Prostate gland (tissue), 2 donors: ENCODE measurements at places on chromosomes 6 and 20. TPM values are rescaled to one million over a fixed set of nuclear protein-coding genes. Genes with fewer than 3 reads are reported as not detected.
A peak's percentile ranks its signal among the peaks of the same experiment; 100 is the strongest.

TAF4 gene
- total RNA-seq = 19.9 TPM

RAET1E gene
- total RNA-seq = 0.23 TPM

TINAG gene
- not detected for total RNA-seq

ERVFRD-1 gene
- total RNA-seq = not detected

SLC22A7 gene
- not detected for total RNA-seq

OXT gene
- not detected for total RNA-seq

SAYSD1 gene
- 25.4 TPM for total RNA-seq

VSX1 gene
- total RNA-seq = not detected

CLIC1 gene
- total RNA-seq = 224 TPM

- DNase-seq = no peak
Measured at GRCh38 chr6:74807674-74808073, 398.2 kb downstream of the COL12A1 start.

DNA sequence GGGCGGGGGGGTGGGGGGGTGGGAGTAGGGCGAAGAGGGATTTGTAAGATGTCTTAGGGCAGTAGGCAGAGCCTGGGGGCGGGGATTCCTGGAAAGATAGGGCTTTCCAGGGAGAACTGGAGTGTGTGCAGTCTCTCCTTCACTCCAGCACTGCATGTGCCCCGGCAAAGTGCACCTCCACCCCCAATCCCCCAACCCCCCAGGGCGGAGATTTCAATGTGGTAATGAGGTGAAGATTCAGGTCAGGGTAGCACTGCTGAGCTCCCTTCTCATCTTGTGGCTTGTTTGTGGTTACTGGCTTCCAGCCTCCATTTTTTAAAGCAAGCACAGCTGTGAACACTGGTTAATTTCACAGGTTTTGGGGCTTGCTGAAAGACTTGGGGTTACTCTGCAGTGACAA, 5.9 kb downstream of the TMEM239 start:
- DNase-seq = no peak

GRCh38 chr6:9515633-9516606, 899.0 kb downstream of the TFAP2A start:
- DNase-seq = no peak

- no peak for DNase-seq
Measured at GRCh38 chr6:18053555-18054445, 66.4 kb upstream of the KIF13A start.

DNA sequence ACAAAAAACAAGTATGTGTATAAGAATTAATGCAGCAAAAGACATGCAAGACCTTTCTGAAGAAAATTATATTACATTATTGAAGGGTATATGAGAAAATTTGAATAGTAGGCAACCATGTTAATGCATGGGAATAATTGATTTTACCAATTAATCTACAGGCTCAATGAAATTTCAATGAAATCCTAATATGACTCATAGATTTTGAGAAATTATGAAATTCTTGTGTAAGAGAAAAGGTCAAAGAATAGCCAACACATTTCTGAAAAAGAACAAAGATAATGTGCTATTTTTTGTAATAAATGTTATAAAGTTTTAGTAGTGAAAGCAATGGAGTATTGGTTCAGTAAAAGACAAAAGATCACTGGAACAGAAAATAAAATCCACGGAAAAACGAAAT, 18.4 kb downstream of the TSBP1 start:
- DNase-seq = no peak

GRCh38 chr6:82467338-82467737, 103.7 kb downstream of the TPBG start:
- DNase-seq = no peak

GRCh38 chr20:61166324-61166723, 85.7 kb upstream of the CDH4 start:
- no peak for DNase-seq

DNA sequence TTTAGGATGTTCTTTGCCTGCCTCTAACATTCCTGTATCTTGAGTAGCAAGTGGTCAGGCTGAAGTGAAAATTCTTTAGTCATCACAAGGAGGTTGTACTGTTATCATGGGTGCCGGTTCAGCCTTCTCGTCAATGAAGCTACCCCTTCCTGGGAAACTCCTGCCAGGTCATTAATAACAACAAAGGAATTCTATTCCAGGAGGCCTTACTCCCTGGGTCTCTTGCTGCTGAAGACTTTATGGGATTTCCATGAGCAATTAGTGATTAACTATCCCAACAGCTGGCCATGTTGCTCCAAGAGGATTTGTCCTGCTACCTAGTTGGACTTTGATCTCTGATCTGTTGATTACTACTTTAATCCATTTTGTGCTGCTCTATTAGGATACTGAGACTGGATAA, 62.7 kb upstream of the ELOVL5 start:
- no peak for DNase-seq

DNA sequence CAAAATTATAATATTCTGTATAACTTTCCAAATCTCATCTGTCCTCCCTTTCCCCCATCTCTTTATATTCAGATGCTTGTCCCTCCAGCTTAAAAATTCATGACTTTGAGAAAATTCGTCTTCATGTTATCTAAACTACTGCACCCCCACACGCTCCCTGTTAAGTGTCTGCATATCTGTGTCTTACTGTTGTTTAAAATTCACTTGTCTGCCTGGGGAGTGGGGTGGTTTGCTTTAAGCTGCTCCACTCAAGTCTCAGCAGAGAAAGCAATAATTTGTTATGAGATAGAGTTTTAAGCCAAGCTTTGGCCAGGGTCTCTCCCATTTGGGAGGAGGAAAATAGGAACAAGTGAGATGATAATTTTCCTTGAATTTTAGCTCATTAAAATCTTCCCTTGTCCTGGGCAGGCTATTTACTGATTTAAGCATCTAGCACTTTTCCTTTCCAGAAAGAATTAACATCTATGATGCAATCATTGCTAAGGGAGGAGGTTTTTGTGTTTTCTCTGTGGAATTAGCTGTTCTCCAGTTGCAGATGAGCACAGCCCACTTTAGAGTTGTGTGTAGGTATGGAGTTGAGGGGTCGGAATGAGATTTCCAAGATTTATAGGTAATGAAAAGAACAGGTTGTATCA, 36.8 kb downstream of the MTHFD1L start:
- no peak for DNase-seq

DNA sequence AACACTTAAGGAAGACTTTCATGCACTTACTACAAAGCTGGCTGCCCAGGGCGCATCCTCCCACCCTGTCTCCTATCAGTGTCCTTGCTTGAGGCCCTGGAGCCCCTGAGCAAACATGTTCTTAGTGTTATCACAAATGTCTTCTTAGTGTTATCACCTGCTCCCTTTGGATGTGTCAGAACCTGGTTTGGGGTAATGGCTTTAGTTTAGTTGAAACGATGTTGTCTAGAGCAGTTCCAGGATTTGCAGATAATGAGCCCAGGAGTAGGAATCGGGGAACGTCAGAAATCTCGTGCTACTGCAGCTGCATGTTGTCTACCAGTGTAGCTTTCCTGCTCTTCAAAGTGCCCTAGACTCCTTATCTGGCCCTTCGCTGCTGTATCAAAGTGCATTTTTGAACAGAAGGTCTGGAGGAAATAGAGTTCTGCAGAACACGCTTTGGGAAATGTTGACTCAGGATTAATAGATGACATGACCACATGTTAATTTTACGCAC, 69.6 kb downstream of the PHACTR2 start:
- DNase-seq = no peak

- DNase-seq = no peak
Measured at GRCh38 chr20:45752746-45753145, 30.6 kb downstream of the SPINT4 start.

DNA sequence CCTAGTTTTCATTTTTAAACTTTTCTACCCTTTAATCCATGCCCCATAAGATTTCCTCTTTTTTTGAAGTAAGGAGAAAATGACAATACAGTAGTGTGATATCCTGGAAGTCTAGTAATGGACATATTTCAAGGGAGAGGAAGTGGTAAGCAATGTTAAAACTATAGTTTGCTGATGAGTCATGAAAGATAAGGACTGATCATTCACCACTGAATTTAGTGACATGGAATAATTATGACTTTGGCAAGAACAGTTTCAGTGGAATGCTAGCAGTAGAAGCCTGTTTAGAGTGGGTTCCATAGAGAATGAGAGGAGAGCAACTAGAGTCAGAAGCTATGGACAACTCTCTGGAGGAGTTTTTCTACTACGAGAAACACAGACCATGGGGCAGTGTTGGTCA, 24.9 kb upstream of the SLC2A12 start:
- no peak for DNase-seq

- DNase-seq = no peak
Measured at GRCh38 chr6:3926150-3926482, 76.9 kb downstream of the FAM50B start.

GRCh38 chr6:75748743-75749538, at the start of gene MYO6:
Gene MYO6, plus strand, starts transcription at chr6:75749239. Its CDS starts 68,309 bp downstream, at chr6:75817548.
- DNase-seq = peak; percentile 80

DNA sequence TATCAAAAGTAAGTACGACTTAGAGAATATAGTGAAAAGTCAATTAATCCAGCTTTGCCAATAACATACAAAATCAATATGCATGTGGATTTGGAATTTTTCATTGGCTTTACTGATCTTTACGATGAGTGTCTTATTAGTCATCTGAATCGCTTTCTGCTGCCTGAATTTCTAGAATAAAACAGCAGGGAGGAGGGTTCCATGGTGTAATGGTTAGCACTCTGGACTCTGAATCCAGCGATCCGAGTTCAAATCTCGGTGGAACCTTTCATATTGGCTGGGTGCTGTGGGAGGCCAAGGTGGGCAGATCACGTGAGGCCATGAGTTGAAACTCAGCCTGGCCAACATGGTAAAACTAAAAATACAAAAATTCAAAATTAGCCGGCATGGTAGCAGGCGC, 448.8 kb downstream of the RNF144B start:
- DNase-seq = no peak

DNA sequence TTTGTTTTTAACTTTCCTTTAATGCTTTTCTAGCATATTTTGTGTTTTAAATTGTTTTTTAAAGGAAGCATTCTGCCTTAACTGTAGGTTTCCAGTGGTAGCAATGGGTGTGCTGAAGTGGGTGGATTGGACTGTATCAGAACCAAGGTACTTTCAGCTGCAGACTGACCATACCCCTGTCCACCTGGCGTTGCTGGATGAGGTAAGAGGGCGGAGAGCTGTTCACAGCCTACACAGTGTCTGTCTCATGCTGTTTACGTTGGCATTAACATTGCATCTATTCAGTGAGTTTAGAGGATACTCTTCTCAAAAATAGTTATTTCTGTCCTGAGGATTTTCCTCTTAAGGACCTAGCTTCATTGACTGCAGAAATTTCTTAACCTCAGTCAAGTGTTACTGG, 11.9 kb downstream of the NELFCD start:
- no peak for DNase-seq

- DNase-seq = no peak
Measured at GRCh38 chr6:3013901-3014674, 14.4 kb downstream of the NQO2 start.

- DNase-seq = no peak
Measured at GRCh38 chr20:830011-830521, 3.4 kb upstream of the FAM110A start.

- DNase-seq = no peak
Measured at GRCh38 chr6:119902681-119903080, 553.1 kb upstream of the MAN1A1 start.

DNA sequence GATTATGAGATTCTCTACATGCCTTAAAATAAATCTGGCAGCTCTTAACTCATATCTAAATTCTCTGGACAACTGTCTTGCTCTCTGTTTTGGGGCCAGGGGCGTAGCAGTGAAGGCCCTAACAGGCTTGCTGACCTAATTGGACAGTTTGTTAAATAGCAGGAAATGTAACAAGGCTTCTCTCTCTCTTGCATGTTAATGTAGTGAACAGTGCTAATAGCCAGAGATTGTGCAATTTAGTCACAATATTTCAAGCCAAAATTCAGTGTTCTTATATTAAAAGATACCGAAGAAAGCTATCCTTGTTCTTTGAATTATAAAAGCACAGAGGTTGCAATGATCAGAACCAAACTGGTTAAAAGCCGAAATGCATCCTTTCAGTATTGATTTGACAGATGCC, 3.0 kb downstream of the PPP1R3D start:
- no peak for DNase-seq

- DNase-seq = no peak
Measured at GRCh38 chr6:3294921-3295871, 36.4 kb downstream of the PSMG4 start.

- no peak for DNase-seq
Measured at GRCh38 chr6:110544472-110544871, 68.1 kb upstream of the SLC22A16 start.

DNA sequence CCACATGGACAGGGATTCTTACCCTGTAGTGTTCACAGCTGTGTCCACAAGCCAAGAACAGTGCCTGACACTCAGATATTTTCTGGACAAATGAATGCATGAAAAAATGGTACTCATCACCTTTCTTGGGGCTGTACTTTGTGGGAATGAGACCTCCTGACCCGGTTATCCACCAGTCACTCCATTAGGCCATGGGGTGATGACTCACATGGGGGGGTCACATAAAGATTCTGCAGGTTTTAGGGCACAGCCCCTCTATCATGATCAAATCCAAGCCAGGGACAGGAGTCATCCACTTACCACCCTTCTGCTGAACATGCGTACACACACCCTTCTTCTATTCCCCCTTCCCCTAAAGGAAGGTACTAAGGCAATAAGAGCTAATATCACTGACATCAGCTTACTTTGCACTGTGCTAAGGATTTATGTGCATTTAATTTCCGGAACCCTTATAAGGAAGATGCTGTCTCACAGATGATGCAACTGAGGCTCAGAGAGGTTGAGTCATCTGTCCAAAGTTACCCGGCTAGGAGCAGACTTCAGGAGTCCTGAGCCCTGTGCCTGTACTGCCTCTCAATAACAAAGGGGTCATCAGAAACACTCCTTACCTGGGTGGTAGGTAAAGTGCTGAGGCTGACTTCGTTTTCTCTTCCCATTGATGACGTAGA, 107.8 kb downstream of the NFATC2 start:
- DNase-seq = no peak

DNA sequence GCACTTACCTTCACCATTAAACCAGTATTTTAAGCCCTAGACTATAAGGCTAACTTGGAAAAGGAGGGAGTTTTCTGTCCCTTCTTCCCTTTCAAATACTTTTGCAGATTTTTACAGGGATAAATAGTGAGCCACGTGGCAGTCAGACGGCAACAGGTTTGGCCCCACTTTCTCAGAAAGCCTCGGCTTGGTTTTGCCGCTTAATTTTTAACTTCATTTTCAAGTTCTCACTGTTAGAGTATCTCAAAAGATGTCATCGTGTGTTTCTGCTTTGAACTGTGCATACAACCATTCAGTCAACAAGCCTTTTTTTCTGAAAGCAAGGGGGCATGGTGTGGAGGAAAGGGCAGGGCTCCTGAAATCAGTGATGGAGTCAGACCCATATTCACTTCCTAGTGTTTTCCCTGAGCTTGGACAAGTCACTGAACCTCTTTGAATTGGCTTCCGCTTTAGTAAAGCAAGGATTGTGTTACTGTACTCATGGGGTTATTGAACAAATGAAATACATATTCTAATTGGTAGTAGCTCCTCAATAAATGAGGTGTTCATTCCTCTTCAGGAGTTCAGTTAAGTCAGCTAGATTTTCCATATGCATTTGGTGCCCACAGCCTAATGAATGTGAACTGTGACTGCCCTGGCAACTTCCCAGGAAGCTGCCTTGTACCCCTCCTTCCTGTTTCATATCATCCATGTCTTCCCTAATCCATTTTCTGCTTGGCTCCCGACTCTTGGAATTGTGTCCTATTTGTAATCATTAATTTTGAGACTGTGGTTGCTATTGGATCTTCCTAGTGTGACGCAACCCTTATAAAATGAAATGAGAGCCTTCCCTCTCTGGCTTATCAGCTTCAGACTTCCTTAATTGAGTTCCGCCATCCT, at the start of gene SLC17A2:
Gene SLC17A2, minus strand, starts transcription at position 160 of the 879 bp plus-strand sequence. CDS start 4,895 bp downstream, outside the sequence.
- no peak for DNase-seq
